ENCODE measurements at places on chromosomes 6 and 20.

DNA sequence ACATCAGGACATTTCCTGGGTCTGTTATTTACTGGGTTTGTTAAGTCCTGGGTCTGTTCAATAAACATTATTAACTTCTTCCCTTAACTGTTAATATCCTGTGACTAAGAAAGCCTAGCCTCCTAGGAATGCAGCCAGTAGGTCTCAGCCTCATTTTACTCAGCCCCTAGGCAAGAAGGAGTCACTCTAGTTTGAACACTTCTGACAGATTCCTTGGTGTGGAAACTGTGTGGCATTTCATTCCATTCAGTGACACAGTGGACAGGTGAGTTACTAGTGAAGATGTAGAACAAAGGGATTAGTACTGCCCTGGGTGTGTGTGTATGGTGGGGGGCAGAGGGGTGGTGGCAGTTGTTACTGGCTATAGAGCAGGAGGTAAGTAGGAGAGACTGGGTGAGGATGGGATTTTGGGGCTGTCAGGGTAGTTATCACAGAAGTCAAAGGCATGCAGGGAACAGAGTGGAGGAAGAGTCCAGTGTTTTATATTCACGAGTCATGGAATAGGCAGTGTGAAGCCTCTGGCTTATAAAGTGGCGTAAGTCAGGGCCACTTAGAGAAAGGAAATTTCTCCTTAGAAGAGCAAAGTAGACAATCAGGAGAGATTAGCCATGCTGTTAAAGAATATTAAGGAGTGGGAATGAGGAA is 28.4 kb downstream of the RNF182 start:
- DNase-seq = no peak

GRCh38 chr6:158061709-158062461 is 80.2 kb downstream of the SYNJ2 start:
- DNase-seq = no peak

DNA sequence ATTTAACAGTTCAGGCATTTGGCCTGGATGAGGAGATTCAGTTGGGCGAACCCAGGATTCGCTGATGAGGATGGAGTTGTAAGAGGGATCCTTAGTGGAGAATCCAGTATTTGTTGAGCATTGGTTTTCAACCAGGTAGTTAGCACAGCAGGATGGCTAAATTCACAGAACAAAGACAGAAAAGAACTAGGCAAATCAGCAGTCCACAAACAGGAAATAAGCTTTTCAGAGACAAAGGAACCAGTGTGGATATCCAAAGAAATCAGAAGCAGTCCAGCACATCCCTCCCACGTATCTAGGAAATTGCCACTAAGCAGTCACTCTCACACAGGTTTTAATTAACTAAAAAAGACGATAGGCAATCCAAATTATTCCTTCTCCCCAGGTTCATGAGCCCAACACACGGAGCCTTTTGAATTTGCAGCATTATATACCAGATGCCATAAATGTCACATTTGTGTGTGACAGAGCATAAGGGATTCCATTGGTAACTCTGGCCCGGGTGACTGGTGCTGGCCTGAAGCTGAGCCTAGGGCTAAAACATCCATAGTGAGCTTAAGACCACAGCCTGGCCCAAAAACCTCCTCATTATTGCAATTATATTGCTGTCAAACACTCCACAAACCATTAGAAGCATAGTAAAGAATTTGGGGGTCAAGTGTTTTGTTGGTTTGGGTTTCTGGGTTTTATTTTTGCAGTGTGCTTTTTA is 131.5 kb downstream of the SOBP start:
- DNase-seq = no peak

- no peak for DNase-seq
Measured at GRCh38 chr6:150987371-150987828, 121.9 kb downstream of the MTHFD1L start.

DNA sequence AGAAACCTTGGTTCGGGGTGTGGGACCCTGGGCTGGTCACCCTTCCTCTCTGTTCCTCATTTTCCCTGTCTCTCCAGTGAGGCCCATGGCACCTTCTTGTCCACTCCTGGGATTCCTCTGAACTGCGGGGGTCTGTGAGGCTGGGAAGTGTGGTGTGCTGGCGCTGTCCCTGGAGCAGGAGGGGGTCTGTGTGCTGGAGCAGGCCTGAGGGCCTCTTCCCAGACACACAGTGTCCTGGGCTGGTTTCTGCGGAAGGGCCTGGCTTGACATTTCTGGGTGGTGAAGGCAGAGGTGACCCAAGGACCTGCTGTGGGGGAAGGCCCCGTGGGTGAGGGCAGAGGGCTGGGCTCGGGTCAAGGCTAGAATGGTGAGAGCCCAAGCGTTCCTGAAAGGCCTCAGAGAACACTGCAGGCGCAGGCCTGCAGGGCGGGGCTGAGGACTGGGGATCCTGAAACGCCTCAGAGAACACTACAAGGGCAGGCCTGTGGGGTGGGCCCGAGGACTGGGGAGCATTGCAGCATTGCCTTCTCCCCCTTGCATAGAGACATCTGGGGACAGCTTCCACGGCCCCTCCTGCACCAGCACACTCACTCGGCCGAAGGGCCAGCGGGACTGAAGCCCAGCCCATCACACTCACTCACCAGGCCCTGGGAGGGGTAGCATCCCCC is 10.6 kb upstream of the BAK1 start:
- no peak for DNase-seq

GRCh38 chr20:35971981-35972380 is 3.6 kb downstream of the CNBD2 start:
- no peak for DNase-seq

DNA sequence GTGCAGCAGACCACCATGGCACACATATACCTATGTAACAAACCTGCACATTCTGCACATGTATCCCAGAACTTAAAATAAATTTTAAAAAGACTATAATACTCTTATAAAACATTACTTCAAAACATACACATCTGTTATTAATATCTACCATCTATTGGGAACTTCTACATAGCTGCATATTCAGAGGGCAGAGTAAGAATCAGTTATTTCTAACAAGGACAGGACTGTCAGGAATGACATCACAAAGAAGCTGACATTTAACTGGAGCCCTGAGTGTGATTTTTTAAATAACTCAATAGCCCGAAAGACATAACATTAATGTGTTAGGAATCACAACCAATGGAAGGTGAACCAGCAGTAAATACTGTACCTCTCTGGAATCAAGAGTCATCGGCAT is 276.7 kb upstream of the ECI2 start:
- DNase-seq = no peak

- no peak for DNase-seq
Measured at GRCh38 chr20:38473367-38473795, 738 bp downstream of the RALGAPB start.

DNA sequence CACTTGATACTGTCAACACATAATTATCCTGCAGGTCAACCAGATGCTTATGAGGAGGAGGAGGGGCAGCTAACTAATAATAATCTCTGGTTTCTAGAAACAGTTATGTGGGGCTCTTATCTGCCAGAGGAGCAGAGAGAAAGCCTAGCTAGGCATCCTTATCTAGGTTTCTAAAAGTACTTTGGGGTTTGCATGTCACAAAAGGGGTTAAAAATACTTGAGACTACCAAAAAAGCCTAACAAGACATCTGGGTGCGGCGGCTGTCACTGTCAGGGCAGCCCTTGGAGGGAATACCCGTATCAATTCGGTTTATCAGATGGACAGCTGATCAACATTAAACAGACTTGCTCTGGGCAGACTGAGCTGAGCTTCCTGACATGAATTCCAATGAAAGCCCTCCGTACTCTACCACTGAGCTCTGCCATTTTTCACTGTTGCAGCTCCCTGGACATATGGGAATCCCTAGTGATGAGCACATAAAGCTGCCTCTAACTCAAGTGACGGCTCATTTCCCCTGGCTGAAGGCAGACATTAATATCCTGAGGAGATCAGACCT is 166.6 kb downstream of the PDSS2 start:
- no peak for DNase-seq

GRCh38 chr6:147204060-147204785 is at the start of gene STXBP5:
TSS of gene STXBP5 (plus strand) at chr6:147204417. CDS start at chr6:147204533, 116 bp downstream.
- peak; percentile 18 for DNase-seq

GRCh38 chr6:150738092-150738629 is 127.3 kb upstream of the MTHFD1L start:
- DNase-seq = no peak

GRCh38 chr6:93728150-93728549 is 308.8 kb upstream of the EPHA7 start:
- DNase-seq = no peak

- no peak for DNase-seq
Measured at GRCh38 chr6:71902261-71902660, 15.9 kb downstream of the RIMS1 start.

GRCh38 chr6:77457720-77458349 is 5.5 kb downstream of the HTR1B start:
- DNase-seq = no peak

GRCh38 chr20:34089655-34090345 is 22.2 kb downstream of the EIF2S2 start:
- no peak for DNase-seq
